Esophagus squamous epithelium (tissue), 5 donors: ENCODE measurements at places on chromosomes 16 and 17. TPM values are rescaled to one million over a fixed set of nuclear protein-coding genes. Genes with fewer than 3 reads are reported as not detected.

- H3K36me3 ChIP-seq, result no peaks in the 10 kb centered on the region
- DNase-seq, result no peak
- H3K27me3 ChIP-seq, result no peaks in the 10 kb centered on the region
- H3K27ac ChIP-seq, result no peak overlapping the region
Measured at GRCh38 chr16:57192146-57192545, 6.0 kb downstream of the RSPRY1 start.

DNA sequence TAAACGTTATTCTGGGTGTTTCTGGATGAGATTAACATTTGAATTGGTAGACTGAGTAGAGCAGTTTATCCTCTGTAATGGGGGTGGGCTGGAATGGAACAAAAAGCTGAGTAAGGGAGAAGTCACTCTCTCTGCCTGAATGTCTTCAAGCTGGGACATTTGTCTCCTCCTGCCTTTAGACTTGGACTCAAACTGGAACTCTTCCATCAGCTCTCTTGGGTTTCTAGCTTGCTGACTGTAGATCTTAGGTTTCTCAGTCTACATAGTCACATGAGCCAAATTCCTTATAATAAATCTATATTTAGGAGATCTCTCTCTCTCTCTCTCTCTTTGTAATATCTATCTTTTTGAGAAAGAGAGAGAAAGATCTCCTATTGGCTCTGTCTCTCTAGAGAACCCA lies 553.3 kb upstream of the CDH11 start:
- H3K27ac ChIP-seq, result no peak overlapping the region
- H3K27me3 ChIP-seq, result no peaks in the 10 kb centered on the region
- H3K4me1 ChIP-seq, result no peaks in the 10 kb centered on the region
- H3K36me3 ChIP-seq, result no peaks in the 10 kb centered on the region
- no peak overlapping the region for H3K4me3 ChIP-seq

- peaks cover 29% of the 10 kb centered on the region for H3K4me1 ChIP-seq
- no peak overlapping the region for H3K4me3 ChIP-seq
- no peaks in the 10 kb centered on the region for H3K27me3 ChIP-seq
- no peaks in the 10 kb centered on the region for H3K36me3 ChIP-seq
Measured at GRCh38 chr16:11596572-11597226, 10.0 kb upstream of the LITAF start.

DNA sequence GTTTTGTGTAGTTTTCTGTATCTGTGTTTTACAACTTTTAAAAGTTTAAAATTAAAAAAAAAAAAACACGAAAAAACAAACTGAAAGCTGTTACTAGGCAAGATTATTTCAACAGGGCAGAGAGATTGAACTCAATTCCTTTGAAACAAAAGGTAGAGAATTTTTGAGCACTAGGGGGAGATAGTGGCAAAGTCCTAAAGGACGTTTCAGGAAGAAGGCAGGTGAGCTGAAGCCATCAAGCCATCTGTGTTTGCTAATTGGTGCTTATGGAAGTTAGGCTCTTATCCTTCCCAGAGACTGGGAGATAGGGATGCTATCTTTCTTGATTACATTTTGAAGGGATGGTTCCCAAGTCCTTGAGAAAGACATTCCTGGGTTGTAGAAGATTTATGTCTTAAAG lies 70.6 kb upstream of the CLEC3A start:
- H3K4me3 ChIP-seq, result no peak overlapping the region
- H3K36me3 ChIP-seq, result no peaks in the 10 kb centered on the region
- DNase-seq, result no peak
- H3K27ac ChIP-seq, result no peak overlapping the region

- H3K4me3 ChIP-seq, result no peak overlapping the region
- H3K36me3 ChIP-seq, result no peaks in the 10 kb centered on the region
- no peak overlapping the region for H3K27ac ChIP-seq
Measured at GRCh38 chr16:77590707-77591106, 131.6 kb upstream of the NUDT7 start.

DNA sequence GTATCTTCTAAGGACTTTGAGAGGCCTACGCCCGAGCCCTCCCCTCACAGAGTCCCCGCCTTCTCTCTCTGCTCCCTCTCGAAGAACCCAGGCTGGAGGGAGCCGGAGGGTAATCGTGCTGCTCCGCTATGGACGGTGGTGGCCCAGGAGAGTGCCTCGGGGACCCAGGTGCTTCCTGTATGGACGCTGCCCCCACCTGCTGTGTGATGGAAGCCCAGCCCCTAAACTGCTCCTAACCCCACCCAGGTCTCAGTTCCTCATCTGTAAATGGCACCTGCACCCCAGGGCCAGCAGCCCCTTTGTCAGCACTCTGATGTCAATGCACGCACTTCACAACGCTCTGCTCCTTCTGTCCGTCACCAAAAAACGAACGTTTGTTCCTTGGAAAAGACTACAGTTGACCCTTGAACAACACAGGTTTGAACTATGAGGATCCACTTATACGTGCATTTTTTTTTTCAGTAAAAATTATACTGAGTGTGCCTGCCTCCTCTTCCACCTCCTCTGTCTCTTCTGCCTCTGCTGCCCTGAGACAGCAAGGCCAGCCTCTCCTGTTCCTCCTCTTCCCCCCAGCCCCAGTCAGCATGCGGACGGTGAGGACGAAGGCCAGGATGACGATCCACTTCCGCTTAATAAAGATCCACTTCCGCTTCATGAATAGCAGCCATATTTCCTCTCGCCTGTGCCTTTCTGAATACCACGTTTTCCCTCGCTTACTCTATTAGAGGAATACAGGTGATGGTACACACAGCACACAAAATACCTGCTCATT lies 118.3 kb downstream of the BANP start:
- H3K4me3 ChIP-seq, result no peak overlapping the region
- DNase-seq, result peak; percentile 21
- H3K4me1 ChIP-seq, result no peaks in the 10 kb centered on the region
- H3K36me3 ChIP-seq, result peaks cover 95% of the 10 kb centered on the region

- no peaks in the 10 kb centered on the region for H3K4me1 ChIP-seq
- no peaks in the 10 kb centered on the region for H3K27me3 ChIP-seq
- H3K27ac ChIP-seq, result no peak overlapping the region
- no peak overlapping the region for H3K4me3 ChIP-seq
- peaks cover 22% of the 10 kb centered on the region for H3K36me3 ChIP-seq
Measured at GRCh38 chr17:82116246-82116645, 18.2 kb upstream of the FASN start.

DNA sequence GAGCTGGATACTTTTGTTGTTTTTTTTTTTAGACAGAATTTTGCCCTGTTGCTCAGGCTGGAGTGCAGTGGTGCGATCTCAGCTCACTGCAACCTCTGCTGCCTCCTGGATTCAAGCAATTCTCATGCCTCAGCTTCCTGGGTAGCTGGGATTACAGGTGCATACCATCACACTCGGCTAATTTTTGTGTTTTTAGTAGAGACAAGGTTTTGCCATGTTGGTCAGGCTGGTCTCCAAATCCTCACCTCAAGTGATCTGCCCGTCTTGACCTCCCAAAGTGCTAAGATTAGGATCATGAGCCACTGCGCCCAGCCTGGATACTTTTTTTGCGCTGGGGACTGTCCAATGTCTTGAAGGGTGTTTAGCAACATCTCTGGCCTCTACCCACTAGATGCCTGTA lies 32.6 kb upstream of the XYLT1 start:
- DNase-seq, result no peak
- H3K4me3 ChIP-seq, result no peak overlapping the region
- H3K27me3 ChIP-seq, result no peaks in the 10 kb centered on the region
- H3K27ac ChIP-seq, result no peak overlapping the region
- no peaks in the 10 kb centered on the region for H3K36me3 ChIP-seq
- H3K4me1 ChIP-seq, result no peaks in the 10 kb centered on the region

The HID1 gene
- 1.7 TPM for total RNA-seq

The PITPNM3 gene
- 19.6 TPM for total RNA-seq

The HOXB8 gene
- total RNA-seq, result not detected

The EFNB3 gene
- total RNA-seq, result 2.7 TPM
